ENCODE measurements at places on chromosomes 5 and 9.

DNA sequence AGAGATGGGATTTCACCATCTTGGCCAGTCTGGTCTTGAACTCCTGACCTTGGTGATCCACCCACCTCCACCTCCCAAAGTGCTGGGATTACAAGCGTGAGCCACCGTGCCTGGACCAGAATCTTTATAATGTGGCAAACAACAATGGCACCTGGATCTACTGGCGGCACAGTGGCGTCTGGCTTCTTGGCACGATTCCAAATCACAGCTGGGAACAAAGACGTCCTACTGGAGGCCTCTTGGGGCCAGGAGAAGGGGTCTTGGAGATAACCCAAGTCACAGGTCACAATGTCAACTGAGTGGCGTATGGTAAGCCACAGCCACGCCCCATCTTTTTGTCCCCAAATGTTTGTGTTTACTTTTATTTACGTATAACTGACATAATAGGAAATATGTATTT is 77.8 kb upstream of the RAPGEF1 start:
- no peak for DNase-seq

DNA sequence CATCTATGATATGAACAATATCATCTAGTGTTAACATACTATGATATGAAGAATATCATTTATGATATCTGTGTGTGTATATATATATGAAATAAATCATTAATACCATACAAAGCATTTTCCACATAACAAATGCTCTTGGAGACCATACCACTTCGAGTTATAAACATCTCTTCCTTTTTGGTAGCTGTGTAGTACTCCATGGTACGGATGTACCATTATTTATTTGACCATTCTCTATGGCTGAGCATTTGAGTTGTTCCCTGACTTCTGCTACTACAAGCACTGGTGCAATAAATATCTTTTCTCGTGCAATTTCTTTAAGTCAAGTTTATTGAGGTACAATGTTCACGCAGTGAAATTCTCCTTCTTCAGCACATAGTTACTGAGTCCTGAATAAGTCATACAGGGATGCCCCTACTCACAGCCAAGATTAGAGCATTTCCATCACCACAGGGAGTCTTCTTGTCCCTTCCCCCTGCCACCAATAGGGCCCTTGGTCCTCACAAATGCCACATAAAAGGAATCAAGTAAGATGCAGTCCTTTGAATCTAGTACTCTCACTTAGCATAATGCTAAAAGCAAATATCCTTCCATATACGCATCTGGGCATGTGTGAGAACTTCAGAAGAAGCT is 75.2 kb upstream of the SLC25A48 start:
- no peak for DNase-seq

- DNase-seq: no peak
Observed at GRCh38 chr5:199197-199949, 8.1 kb downstream of the LRRC14B start.

DNA sequence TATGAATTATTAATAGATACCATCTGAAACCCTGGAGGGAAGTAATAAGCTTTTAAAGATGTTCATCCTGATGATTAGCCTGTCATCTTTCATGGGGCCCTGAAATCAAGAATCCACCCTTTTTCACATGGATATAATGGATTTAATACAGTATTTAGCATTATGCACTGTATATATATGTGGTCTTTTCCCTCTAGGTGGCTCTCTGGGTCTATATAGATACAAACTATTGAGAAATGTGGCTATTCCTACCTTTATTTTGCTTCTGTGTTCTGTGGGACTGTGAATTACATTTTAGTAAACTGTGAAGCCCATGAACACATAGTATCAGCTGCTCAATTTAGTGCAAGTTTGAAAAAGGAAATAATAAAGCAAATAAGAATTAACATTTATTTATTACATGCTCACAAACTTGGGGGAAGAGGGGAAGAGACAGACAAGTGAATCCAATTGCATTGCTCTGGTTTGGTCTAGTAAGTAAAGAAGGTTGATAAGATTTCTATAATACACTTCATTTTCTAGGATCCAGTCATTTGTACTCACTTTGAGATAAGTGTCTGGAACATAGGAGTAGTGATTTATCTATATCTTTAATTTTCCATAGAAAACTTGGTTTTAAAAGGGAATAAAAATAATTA is 112.2 kb downstream of the SCAMP1 start:
- DNase-seq: no peak

DNA sequence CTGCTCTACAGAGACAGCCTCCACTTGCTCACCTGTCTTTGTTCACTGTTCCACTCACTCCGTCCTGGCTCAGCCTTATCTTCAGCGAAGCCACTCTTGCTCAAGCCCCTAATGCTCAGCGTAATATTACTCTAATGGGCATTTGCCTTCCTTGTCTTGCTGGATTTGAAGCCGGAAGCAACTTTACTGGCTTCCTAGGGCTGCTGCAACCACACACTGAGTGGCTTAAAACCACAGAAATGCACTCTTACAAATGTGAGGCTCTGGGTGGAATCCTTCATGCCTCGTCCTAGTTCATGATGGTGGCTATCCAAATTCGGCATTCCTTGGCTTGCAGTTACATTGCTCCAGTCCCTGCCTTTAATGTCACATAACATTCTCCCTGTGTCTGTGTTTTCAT is 85.5 kb upstream of the MARCHF11 start:
- DNase-seq: no peak

- no peak for DNase-seq
Observed at GRCh38 chr5:91491229-91491628, 108.1 kb upstream of the ARRDC3 start.

DNA sequence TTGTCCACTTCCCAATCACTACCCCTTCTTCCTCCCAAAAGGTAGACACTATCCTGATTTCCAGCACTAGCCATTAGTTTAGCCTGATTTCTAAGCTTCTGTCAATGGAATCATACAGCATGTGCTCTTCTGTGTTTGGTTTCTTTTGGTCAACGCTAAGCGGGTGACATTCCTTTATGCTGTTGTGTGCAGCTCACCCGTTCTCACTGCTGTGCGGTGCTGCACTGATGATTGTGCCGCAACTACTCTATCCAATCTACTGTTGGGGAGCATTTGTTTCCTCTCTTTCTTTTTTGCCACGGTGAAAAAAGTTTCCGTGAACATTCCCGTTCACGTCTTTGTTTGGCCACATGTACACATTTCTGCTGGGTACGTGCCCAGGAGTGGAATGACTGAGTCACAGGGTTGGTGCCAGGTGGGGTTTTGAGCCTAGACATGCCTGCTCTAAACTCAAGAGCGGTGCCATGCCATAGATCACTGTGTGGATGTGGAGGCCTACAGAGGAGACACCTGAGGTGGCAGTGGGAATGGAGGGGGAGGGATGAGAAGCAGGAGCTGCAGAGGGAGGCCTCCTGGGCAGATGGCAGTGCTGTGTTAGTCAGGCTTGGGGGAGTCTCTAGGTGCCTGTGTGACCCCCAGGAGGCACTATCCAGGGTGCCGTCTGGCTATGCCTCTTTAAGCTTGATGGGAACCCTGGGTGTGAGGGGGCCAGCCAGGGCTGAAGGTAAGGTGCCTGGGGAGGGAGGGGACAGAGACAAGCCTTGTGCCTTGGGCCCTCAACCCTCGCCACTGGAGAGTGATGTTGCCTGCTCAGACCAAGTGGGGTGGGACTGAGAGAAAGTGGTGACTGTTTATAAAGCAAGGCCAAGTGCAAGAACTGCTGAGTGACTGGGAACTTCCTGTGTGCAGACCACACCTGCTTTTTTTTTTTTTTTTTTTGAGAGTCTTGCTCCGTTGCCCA is 11.4 kb upstream of the ANKRD33B start:
- DNase-seq: no peak

DNA sequence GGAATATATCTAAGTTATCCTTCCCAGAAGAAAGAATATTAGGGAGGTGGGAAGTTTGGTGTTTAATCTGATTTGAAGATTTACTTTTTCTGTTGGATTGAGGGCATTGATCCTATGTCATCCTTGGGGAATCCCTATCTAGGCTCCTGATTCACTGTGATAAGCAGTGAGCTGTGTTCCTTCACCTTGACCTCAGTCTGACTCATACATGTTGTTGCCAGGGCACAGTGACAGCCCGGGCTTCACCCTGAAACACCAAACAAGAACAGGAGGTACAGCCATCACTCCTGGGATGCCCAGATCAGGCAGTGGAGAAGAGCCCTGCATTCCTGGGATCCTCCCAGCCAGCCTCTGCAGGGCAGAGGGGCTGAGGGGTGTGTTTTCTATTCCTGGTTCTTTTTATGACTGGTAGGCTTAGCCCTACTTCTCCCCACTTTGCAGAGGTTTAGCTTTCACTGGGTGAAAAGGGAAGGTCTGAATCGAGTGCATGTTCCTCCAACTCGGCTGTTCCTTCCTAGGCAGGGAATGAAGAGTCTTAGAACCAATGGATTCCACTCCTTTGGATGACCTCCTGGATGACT is 3.1 kb upstream of the FAM53C start:
- no peak for DNase-seq

DNA sequence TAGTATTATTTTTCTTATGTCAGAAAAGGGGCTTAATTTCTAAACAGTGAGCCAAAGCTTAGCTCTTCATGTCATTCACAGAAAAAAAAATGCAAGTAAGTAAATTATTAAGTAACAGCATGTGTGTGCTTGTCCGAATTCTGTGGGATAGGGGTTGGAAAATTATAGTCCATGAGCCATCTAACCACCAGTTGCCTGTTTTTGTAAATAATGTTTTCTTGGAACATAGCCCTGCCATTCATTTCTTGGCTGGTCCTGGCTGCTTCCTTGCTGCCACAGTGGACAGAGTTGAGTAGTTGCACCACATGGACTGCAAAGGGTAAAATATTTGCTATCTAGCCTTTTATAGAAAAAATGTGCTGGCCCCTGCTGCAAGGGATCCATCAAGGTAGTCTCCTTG is 513.7 kb upstream of the WWC1 start:
- DNase-seq: no peak

- DNase-seq: peak; percentile 1
Observed at GRCh38 chr5:86971034-86971571, 296.6 kb upstream of the RASA1 start.

DNA sequence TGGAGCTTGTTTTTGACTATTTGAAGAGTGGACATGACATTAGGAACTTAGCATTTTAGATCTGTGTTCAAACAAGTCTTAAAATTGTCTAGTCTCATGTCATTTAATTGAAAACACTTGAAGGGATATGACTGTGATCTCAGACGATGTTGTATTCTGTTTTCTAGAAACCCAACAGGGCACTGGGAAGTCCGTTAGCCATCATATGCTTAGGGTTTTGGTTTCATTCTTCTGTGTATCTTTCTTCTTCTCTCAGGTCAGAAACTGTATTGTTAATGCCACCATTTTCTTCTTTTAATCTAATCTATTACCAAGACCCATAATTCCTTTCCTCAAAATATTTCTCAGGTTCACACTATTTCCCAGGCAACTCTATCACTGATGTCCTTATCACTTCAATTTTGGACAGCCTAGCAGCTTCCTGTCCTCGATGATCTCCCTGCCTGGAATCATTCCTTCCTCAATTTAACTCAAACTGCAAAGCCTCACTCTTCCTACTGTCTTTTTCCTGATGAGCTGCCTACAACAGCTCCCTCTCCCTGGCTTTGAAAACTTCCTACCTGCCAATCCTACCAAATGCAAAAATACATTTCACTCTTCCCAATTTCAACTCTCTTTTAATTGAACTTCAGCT is 77.7 kb downstream of the MEF2C start:
- no peak for DNase-seq

DNA sequence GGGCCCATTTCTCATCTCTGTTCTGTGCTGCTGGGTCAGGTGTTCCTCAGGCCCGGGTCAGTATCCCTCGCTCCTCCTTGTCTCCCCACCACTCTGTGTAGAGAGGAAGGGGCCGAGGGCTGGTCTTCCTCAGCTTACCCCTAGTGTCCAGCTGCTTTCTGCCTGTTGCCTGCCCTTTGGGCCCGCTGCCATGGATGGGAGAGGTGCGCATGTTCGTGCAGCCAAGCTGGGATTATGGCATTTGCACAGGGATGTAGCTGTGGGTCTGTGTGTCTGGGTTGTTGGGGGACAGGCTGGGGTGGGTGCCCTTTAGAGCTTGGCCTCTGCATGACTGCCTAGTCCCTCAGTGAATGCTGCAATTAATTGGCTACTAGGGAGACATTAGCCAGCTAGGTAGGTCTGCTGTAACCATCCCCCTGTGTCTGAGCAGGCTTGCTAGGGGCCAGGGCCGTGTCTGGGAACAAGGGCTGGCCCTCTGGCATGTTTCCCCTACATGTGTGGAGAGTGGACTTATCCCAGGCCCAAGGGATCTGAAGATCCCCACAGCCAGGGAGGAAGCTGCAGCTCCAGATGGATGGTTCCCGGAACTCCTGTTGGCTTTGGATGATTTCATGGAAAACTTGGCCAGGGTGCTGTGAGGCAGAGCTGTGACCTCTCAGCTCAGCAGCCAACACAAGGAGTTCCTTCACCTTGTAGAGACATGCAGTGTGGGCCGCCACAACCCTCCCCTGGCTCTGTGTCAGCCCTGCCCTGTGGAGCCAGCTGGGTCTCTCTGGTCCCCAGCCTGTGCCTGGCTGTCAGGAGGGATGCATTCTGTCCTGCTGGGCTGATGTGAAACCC is 161.9 kb downstream of the MACROH2A1 start:
- no peak for DNase-seq

- no peak for DNase-seq
Observed at GRCh38 chr5:58595952-58596351, 13.1 kb downstream of the RAB3C start.

DNA sequence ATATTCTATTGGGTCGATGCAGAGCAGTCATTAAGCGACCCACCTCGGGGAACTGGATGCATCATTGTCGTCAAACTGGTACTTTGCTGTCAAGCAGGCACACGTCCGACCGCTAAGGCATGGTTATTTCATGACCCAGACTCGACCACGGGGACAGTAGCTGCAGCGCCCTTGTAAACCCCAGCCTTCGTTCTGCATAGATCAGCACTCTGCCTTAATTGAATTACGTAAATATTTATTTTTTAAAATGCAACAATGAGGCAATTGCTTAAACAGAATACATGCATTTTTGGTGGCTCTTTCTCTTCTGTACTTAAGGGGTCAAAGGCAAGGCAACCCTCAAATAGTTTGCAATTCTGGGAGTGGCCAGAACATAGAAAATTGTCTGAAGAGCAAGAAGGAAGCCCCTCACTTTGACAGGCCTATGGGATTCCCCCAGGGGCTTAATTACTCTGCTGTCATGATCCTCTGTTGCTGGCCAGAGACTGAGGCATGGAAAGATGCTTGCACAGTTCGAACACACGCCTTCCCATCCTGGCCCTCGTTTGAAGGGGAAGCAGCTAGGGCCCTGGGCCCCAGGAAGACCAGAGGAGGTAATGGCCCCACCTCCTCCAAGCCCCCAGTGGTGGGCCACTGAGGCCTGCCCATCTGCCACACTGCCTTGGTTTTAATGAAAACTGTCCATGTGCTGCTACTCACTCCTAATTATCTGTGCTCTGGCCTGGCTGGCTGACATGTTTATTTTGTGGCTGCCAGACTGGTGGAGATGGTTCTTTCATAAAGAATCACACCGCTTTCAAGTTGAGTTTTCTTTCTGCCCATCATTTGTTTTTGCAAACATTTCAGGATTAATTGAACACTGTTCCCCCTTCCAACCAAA is 169.7 kb upstream of the MAST4 start:
- DNase-seq: no peak

DNA sequence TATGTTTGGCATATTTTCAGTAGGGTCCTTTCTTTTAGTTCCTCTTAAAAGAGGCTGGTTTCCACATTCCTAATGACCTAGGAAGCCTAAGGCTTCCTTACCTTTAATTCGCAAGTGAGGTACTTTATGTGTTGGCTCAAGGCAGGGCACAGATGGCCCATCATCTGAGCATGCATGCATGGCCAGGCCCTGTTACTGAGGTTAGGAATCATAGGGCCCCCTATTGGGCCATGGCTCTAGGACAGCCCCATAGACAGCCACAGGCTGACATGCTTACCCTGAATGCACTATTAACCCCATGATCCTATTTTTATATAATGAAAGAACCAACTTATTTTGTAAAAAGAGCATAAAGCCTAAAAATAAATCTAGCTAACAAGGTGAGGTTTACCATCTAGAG is 271.4 kb downstream of the ELAVL2 start:
- no peak for DNase-seq

Measured in fibroblast of skin of left biceps (primary cell).